ENCODE measurements at places on chromosomes 5 and 9. TPM values are rescaled to one million over a fixed set of nuclear protein-coding genes. Genes with fewer than 3 reads are reported as not detected.

KCNIP1 gene
- 0.25 TPM for total RNA-seq

CCL21 gene
- 30.0 TPM for total RNA-seq

PTBP3 gene
- total RNA-seq, result 34.5 TPM

GRCh38 chr5:15620501-15620900 is 120.5 kb downstream of the FBXL7 start:
- no peak for DNase-seq

CEP78 gene
- 6.2 TPM for total RNA-seq

- DNase-seq, result no peak
Observed at GRCh38 chr5:64947031-64947430, 178.3 kb downstream of the CWC27 start.

DNA sequence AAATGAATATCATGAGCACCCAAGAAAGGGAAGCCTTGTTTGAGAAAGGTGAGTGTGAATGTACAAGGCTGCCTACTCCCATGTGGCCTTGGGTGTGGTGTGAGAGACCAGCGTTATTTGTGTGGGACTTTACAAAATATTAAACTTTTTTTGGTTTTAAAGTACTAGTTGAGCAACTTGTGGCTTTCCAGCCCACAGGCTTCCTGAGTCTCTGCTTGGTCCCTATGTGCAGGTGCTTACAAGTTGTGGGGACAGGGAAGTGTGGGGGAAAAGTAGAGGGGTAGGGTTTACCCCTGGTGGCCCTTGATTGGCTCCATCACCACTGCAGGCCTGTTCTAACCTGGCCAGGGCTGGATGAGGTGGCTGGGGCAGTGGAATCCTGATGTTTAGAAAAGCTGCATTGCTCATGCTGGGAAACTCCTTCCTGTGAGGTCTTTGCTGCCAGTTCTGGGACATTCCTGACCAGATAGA is 19.7 kb downstream of the PTTG1 start:
- no peak for DNase-seq

FREM1 gene
- total RNA-seq, result 1.7 TPM

MSMP gene
- not detected for total RNA-seq

- DNase-seq, result no peak
Observed at GRCh38 chr5:137090151-137090550, 409.0 kb downstream of the SPOCK1 start.

SPINK4 gene
- not detected for total RNA-seq

GRCh38 chr5:181008136-181008535 is 19.5 kb downstream of the BTNL3 start:
- DNase-seq, result no peak

DNA sequence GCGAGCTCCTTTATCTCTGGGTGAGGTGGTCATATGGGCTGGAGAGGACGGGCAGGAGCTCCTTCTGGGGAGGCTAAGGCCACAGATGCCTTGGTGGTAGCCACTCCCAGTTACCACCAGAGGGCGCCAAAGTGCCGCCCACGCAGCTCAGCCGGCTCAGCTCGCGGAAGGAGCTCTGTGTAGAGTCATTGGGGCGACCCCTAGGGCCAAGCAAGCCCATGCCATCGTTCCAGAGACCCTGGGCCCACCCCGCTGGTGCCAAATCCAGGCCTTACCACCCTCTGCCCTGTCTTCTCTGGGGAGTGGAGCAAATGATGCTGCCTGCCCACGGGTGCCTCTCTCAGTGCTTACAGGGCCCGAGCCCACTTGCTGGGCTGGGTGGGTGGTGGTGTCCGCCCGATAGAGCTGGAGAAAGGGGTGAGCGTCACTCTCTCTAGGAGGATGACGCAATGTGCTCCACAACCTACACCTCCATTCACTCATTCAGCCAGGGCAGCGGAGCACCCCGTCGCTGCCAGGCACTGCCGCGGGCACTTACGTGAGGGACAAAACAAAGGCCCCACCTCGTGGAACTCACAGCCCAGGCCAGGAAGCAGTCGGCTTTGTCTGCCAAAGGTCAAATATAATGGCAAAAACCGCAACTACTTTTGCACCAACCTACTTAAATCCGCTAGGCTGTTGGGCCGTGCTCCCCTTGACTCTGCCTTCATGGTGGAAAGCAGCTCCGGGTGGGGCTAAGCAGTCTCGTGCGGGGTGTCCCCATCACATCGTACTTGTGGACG is 13.8 kb downstream of the TSPAN17 start:
- DNase-seq, result no peak

DUSP1 gene
- 1,659 TPM for total RNA-seq

DNA sequence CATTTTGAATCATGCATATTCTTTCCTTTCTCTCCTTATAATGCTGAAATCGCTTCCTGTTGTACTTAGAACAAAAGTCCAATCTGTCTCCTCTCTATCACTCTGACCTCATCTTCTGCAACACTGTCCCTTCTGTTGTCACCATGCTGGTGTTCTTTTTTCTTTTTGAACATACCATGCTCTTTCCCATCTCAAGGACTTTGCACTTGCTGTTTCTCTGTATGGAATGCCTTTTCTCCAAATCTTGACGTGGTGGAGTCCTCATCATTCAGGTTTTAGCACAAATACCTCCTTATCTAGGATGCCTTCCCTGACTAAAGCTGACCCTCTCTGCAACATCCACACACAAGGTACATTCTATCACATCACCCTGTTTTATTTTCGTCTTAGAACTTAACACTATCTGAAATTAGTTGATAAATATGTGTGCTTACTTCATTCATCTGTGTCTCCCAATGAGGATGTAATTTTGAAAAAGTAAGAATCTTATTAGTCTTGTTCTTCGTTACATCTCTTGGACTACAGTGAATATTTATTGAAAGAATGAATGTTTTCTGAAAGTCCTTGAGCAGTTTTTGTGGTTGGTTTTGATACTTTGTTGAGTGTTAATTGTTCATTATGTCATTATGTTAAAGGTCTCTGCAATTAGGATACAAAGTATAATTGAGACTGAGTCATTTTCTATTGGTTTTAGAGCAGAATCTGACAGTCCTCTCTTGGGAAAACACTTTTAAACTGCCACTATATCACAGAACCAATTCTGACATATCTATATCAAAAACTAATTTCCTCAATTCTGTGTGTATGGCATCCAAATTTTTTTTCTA is 145.3 kb upstream of the RASA1 start:
- DNase-seq, result no peak

DNA sequence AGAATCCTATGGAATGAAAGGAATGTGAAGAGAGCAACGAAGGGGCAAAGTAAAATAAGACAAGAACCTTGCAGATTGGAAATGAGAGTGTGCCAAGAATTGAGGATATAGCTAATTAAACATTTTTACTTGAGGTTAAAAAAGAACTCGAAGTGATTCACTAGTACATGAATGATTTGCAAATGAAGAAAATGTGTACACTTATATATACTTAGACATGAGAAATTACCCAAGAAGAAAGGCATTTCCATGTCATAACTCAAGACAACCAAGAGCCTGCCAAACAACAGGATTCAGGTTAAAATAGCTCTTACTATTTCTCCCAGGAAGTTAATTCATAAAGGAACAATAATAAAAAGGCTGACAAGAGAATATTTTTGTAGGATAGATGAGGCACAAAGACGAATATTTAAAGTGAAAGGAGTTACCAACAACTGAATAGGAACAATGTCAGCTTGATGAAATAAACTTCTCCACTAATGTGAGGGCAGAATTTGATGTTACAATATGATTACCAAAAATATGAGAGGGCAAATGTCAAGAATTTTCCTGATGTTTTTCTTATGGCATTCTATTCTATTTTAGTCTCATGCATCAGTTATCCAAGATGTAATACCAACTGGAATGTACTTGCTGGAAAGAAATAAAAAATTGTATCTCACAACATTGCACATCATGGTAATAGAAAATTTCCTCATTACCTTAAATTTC is 18.9 kb upstream of the NPR3 start:
- DNase-seq, result no peak

PFN3 gene
- total RNA-seq, result not detected

CNTFR gene
- 41.9 TPM for total RNA-seq

DNA sequence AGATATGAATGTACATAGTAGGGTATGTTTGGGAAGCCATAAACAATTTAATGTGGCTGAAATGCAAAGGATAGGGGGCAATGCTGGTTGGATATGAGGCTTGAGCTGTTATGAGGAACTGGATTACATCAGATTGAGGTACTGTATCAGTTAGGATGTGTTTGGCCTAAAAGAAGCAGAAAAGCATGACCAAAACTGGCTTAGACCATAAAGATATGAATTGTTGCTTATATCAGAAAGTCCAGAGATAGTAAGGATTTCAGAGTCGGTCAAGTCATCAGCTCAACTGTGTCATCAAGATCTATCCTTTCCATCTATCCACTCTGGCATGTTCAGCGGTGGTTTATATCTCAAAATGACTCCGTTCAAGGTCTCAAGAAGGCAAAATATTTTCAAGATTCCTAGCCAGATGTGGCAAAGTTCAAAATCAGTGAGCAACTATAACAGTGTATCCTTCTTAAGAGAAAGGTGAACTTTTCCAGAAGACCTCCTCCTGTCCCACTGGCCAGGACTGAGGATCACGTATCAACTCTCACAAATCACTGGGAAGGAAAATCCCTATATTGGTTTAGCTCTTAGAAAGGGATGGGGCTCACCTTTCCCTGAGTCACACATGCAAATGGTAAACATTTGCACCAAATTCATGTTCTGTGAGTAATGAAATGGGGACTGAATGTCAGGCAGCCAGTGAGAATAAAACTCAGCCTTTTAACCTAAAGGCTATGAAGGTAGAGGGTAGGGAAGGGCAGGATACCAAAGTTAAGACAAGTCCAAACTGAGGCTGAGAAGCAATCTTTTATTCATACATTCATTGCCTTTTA is 257.8 kb downstream of the TRIM32 start:
- no peak for DNase-seq

GRCh38 chr5:102481054-102481715 is 17.6 kb downstream of the SLCO6A1 start:
- no peak for DNase-seq

DNA sequence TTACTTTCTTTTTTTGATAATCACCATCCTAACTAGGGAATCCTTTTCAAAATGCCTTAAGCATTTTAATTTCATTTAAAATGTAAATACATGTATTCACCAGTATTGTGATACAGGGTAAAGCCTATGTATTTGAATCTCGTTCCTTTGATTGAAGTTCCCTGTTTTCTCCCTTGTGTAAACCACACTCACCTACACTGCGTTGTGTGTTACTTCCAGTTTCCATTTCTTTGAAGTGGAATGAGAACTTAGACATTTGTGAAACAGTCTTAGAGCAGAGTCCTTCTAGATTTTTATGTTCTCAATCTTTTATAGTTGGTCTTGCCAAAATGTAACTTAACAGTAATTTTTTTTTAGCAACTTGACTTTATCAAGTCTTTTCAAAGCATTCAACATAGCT is 101.4 kb downstream of the ZNF462 start:
- no peak for DNase-seq

DNA sequence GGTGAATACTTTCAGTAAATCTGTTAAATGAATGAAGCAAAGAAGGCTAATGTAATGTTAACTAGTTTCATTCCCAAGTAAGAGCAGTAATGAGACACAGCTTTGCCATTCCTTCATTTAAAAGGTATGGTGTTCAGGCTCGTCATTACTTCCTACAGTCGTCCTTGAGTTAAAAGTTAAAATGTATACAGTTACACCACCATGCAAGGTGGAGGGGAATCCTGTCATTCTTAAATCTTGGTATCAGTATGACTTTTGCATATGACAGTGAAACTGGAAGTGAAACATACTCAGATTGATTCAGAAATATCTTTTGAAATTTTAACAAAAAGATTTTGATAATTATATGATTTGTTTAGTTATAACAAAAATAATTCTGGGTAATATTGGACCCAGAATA is 25.9 kb downstream of the MTRR start:
- DNase-seq, result no peak

ADCY2 gene
- total RNA-seq, result 1.1 TPM

DNA sequence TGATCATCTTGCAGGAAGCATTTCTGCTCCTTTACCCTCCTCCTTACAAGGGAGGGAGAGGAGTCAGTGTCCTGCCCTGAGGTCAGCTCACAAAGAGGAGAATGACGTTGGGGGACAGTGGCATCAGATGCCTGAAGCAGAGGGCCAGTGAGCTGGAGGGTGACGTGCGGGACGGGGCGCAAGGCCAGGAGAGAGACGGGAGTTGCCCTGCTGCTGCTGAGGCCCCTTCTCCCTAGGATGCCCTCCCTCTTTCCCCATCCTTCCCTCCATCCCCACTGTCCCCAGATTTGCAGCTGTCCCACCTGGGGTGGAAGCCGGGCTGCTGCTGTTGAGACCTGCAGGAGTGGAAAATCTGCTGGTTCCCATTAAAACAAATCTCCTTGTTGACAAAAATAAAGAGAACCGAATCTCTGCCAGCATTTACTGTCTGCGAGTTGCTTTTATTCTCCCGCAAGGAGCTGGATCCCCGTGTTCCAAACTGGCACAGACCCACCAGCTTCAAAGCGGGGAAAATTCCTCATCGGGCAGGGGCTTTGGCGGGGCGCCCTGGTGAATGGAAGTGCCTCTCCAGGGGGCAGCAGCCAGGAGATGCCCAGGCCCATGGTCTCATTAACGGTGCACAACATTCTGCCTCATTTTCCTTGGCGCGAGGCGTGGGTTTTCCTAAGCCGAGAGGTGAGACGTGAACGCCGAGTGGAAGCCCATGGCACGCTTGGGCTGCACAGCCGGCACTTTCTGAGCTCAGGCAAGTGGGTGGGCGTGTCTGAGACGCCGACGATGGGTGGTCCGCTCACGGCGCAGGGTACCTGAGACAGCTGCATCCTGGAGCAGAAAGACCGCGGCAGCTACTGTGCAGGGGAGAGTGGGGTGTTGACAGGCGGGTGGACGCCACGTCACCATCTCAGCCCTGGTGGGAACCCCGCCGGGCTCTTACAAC is 13.9 kb upstream of the COL5A1 start:
- DNase-seq, result no peak

- no peak for DNase-seq
Observed at GRCh38 chr5:147558826-147559225, 49.0 kb upstream of the DPYSL3 start.

EQTN gene
- not detected for total RNA-seq

OBP2B gene
- not detected for total RNA-seq

CTNND2 gene
- 0.36 TPM for total RNA-seq

- DNase-seq, result no peak
Observed at GRCh38 chr9:130441031-130441430, 3.7 kb upstream of the ASS1 start.

DNA sequence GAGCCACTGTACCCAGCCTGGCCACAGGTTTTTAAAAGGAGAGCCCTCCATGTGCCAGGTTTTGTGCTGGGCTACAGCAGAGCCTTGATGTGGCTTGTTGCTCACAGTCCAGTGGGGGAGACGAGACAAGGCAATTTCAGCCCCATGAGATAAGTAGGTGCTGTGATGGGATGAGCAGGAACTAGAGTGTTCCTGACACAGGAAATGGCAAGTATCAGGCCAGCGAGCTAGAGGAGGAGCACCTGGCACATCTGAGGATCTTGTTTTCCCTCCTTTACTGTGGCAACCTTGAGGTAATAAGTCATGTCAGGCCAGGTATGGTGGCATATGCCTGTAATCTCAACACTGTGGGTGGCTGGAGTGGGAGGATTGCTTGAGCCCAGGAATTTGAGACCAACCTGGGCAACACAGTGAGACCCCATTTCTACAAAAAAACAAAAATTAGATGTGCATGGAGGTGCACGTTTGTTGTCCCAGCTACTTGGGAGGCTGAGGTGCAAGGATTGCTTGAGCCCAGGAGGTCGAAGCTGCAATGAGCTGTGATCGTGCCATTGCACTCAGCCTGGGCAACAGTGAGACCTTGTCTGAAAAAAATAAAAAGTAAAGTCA is 3.8 kb upstream of the ZDHHC12 start:
- DNase-seq, result no peak

PCDHB4 gene
- total RNA-seq, result 3.2 TPM

Data from omental fat pad (tissue), 4 donors.